ENCODE measurements at places on chromosomes 4 and X.

DNA sequence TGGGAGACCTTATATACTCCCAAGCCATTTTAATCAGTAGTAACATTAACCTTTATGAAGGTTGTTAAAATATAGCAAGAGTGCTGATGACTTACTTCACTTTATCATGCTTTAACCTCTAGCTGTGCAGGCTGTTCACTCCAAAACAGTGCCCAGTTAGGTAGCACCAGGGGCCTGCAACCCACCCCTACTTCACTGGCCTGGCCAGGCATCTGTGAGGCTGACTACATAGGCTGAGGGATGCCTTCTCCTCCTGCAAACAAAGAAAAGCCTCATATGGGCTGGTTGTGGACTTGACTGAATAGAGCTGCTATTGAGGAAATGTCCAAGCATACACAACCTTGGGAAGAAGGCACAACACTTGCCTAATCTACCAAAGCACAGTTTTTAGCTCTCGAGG is 172.8 kb downstream of the SHROOM3 start:
- no peak for DNase-seq

GRCh38 chr4:143451186-143451585 is 62.3 kb upstream of the SMARCA5 start:
- DNase-seq: no peak

DNA sequence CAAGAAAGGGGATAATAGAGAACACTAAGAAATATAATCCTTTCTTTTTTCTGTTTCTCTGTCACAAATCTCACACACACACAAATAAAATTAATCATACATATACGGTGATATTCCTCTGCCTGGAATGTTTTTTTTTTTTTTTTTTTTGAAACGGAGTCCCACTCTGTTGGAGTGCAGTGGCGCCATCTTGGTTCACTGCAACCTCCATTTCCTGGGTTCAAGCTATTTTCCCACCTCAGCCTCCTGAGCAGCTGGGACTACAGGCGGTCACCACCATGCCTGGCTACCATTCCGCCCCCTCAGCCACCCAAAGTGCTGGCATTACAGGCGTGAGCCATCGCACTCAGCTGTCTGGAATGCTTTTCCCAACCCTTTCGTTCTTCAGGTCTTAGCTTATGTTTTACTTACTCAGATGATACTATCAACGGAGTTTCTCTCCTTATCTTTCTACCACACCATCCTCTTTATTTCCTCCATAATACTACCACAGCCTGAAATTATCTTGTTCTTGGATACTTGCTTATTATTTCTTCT is 69.3 kb downstream of the ANKRD17 start:
- no peak for DNase-seq

- DNase-seq: peak; percentile 90
Observed at GRCh38 chr4:48653217-48654014, 126.7 kb downstream of the FRYL start.

GRCh38 chrX:56975611-56976010 is 19.7 kb downstream of the SPIN3 start:
- no peak for DNase-seq

DNA sequence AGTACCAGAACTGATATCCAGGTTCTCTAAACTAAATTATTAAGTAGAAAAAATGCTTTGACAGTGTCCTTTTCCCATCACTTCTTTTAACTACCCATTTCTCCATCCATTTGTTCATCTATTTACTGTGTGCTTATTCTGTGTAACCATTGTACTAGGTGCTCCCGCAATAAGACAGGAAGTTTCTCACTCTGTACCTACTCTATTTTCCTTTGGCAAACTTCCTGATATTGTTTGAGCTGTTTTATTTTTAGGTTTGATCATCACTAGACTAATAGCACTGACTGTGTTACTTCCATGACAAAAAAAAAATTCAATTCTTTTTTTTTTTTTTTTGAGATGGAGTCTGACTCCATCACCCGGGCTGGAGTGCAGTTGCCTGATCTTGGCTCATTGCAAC is 102.5 kb upstream of the CASK start:
- peak; percentile 16 for DNase-seq
